ENCODE measurements at places on chromosomes 1 and 21. TPM values are rescaled to one million over a fixed set of nuclear protein-coding genes. Genes with fewer than 3 reads are reported as not detected.

- no peaks in the 10 kb centered on the region for H3K4me1 ChIP-seq
- H3K27me3 ChIP-seq: no peaks in the 10 kb centered on the region
- H3K4me3 ChIP-seq: no peak overlapping the region
- no peaks in the 10 kb centered on the region for H3K36me3 ChIP-seq
Observed at GRCh38 chr1:181417915-181418314, 65.4 kb upstream of the CACNA1E start.

The KIAA0040 gene
- total RNA-seq: 38.5 TPM

GRCh38 chr1:7658099-7658498 lies 113.0 kb upstream of the VAMP3 start:
- no peak for DNase-seq
- H3K36me3 ChIP-seq: no peaks in the 10 kb centered on the region
- H3K27ac ChIP-seq: no peak overlapping the region
- H3K4me1 ChIP-seq: no peaks in the 10 kb centered on the region
- no peak overlapping the region for H3K4me3 ChIP-seq

The SEMA6C gene
- total RNA-seq: 10.1 TPM

Data from vagina (tissue), 2 donors.